Fibroblast of villous mesenchyme (primary cell): ENCODE measurements at places on chromosomes 12 and 14. TPM values are rescaled to one million over a fixed set of nuclear protein-coding genes. Genes with fewer than 3 reads are reported as not detected.

KERA gene
- total RNA-seq, result not detected in 2 replicates

RNASE2 gene
- total RNA-seq, result not detected in 2 replicates

DNA sequence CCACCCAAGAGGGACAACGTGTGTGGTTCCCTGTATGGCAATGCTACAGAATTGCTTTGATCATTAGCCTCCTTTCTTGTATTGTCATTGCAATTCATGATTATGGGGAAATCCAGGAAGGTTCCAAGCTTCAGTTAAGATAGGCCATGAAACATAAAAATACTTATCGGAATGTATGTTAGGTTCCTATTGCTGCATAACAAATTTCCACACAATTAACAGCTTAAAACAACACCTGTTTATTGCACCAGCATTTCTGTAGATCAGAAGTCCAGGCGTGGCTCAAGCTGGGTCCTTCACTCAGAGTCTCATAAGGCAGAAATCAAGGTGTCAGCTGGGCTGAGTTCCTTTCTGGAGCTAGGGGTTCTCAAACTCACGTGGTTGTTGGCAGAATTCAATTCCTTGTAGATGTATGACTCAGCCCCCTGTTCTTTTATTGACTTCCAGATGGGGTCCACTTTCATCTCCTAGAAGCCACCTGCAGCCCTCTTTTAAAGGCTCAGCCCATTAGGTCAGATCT is 365.6 kb upstream of the TMPO start:
- no peak for DNase-seq

DNA sequence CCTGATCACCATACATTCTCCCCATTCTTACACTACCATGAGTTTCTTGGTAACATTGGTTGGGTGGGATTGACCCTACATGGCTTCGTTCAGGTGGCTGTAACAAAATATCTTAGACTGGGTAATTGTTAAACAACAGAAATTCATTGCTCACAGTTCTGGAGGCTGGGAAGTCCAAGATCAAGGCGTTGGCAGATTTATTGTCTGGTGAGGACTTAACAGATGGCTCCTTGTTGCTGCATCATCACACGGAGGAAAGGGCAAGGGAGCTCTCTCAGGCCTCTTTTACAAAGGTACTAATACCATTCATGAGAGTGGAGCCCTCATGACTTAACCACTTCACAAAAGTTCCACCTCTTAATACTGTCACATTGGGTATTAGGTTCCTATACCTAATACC is 116.7 kb upstream of the EGLN3 start:
- no peak for DNase-seq

DNA sequence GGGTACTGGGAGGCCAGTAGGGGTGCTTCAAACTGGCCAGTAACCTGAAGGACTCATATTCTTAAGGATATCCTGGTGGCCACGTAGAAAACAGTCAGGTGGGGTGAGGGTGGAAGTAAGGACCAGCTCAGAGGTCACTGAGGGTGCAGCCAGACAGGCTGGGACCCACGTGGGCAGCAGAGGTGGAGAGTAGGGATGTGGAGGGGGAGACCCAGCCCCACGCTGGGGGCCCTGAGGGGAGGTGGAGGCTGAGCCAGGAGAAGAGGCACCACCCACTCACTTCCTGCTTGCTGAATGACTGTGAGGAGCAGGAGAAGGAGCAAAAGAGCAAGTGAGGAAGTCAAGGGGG is 12.6 kb upstream of the SERPINA3 start:
- no peak for DNase-seq
